ENCODE measurements at places on chromosomes 12 and 14.

- no peak for DNase-seq
These were observed 241.6 kb downstream of the LRIG3 start for GRCh38 chr12:58678753-58679152.

DNA sequence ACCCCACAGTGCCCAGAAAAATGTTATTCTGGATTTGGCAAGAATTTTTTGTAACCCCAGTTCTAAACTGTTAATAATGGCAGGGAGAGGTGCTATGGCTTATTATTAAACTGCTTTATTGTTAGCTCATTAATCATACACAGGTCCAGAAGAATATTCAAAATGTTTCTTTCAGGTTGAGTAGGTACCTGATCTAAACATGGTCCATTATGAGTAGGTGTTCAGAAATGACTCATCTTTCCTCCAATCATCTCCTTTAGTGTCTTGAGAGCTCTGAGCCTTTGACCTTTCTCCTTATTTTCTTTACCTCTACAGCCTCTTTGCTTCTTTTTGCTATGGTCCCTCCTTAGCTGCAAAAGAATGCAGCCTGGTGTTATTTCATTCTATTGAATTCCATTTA is 211.0 kb upstream of the GARIN6 start:
- no peak for DNase-seq

DNA sequence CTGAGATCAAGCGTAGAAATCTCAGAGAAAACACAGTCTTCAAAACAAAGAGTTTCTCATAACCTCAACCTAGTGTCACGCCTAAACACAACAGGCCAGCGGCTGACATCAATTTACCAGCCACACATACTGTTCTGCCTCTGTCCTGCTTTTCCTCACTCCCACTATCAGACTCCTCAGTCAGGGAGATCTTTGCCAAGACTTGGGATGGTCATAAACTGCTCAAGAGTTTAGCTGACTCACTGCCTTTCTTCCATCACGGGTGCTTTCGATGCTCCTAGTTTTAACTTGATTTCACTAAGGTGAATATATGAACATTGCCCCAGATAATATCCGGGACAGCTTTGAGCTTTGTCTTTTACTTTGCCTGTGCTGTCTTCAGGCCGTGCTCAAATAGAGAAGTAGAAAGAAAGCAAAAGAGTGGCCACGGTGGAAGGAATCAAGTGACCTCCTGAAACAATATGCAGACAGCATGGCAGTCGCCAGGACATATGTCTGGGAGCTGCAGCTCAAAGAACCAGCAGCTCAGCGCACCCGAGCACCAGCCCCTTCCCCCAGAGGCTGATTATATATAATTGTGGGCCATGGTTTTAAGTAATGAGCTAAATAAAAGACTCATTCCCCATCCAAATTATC is 12.1 kb downstream of the MDM1 start:
- no peak for DNase-seq

DNA sequence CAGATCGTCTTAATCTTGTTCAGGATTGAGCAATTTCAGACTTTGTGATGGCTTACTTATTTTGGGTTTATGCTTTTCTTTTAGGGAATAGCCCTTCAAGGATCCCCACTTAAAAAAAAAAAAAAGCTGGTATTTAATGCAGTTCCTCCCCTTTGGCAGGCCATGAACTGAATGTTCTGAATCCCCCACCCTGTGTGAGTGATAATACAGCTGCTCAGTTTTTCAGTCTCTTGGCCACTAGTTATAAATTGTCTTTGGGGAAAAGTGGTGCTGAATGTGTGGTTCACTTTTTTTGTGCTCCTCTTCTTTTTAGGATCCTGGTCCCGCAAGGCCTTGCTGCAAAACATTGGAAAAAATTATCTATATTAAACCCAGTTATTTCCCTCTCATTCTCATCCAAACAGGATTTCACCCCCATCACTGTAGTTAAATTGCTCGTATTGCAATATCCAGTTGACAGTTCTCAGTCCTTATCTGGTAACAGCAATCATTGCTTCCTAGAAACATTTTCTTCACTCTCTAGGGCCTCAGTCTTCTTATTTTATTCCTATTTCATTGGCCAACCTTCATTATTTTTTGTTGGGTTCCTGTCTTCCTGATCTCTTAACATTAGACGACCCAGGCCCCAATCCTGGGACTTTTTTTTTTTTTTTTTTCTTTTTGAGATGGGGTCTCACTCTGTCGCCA is 73.1 kb upstream of the PAWR start:
- DNase-seq: no peak

- DNase-seq: no peak
These were observed 8.2 kb upstream of the ZNF740 start for GRCh38 chr12:53172352-53172751.

- DNase-seq: no peak
These were observed 147.8 kb upstream of the TMCC3 start for GRCh38 chr12:94798113-94798512.

GRCh38 chr12:7054925-7055324 is 5.6 kb upstream of the C1S start:
- no peak for DNase-seq

DNA sequence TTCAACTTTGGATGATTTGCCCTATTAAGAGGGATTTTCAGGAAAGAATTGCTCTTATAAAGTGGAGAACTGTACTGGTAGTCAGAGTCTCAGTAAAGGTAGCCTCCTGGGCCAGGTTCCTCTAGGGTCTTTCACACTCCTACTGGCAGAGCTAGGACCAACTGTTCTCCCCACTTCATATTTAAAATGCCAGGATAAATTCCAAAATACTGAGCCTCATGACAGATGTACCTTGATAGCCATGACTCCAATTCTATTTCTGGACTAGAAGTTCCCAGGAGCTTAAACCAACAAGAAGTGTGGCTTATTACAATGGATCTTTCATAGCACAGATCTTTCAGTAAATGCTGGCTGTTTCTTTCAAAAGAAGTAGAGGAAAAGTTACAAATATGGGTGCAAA is 126.5 kb downstream of the C12orf75 start:
- no peak for DNase-seq

GRCh38 chr14:74983343-74983742 is 19.4 kb upstream of the EIF2B2 start:
- DNase-seq: no peak

- DNase-seq: no peak
These were observed 720.1 kb upstream of the TMEM132C start for GRCh38 chr12:127546721-127547505.

GRCh38 chr12:48933664-48934311 is 8.5 kb upstream of the FKBP11 start:
- DNase-seq: no peak

GRCh38 chr14:36134038-36134437 is 42.5 kb downstream of the PTCSC3 start:
- DNase-seq: no peak

- DNase-seq: peak; percentile 33
These were observed 64.5 kb downstream of the VWF start for GRCh38 chr12:6059860-6060565.
